LHCN-M2 (cell line): ENCODE measurements at places on chromosomes 2 and 18.

GRCh38 chr18:49767111-49768050 is 46.0 kb downstream of the ACAA2 start:
- DNase-seq = no peak

DNA sequence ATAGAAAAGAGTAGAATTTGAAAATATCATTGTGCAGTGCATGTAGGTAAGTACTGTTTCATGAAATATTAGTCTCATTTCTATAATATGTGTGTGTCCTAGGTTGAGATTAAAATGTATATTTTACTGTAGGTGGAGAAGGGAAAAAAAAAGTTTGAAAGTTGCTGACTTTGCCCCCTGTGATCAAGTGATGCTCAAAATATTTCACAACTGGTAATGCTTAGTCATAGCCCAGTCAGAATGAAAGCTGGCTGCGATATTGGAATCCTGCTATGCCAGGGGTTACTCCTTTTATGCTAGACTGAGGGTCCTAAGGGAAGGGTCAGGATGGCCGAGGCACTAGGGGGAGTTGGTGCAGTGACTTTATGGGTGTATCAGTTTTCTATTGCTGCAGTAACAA is 19.5 kb upstream of the CFAP36 start:
- peak; percentile 66 for DNase-seq

GRCh38 chr2:189601043-189601442 is 20.5 kb upstream of the SLC40A1 start:
- DNase-seq = peak; percentile 49

- no peak for DNase-seq
Observed at GRCh38 chr2:229996320-229996719, 72.4 kb downstream of the SLC16A14 start.

DNA sequence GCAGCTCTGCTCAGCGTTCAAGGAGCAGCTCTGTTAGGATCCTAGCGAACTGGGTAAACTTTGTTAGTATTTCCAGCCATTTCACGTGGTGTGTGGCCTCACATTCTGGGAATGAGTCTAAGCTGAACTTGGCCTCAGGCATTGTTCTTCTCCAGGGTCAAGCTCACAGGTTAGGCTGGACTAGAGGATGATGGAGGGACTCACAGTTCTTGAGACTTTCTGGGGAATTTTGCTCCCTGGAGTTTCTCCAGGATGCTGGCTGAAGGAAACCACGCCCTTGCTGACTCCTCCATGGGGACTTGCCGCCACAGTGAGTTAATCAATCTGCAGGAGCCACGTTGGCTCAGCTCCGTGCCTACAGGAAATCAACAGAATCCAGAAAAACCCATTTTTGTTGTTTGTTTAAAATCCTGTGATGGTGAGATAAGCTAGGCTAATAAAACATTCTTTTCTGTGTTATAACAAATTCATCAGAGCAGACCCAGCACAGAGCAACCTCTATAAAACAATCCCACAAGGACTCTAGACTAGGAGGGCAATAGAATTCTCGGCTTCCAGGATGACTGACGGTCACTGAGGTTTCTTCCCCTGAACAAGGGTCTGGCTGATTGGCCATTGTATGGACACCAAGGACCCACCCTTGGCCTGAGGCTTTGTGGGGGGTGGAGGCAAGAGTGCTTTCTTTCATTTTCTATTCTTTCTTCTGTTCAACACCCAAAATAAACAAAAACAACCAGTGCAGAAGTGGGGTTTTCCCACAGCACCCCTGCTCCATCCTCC is 12.6 kb downstream of the CNDP1 start:
- DNase-seq = peak; percentile 6

GRCh38 chr18:42635378-42636048 is 480.0 kb downstream of the RIT2 start:
- no peak for DNase-seq

- peak; percentile 79 for DNase-seq
Observed at GRCh38 chr18:77191071-77191751, 58.4 kb upstream of the GALR1 start.

GRCh38 chr2:202749477-202749876 is 114.7 kb downstream of the FAM117B start:
- no peak for DNase-seq
